ENCODE measurements at places on chromosomes 2 and 18.
A peak's percentile ranks its signal among the peaks of the same experiment; 100 is the strongest.

GRCh38 chr2:198383392-198383791, 579.0 kb downstream of the PLCL1 start:
- DNase-seq: no peak

DNA sequence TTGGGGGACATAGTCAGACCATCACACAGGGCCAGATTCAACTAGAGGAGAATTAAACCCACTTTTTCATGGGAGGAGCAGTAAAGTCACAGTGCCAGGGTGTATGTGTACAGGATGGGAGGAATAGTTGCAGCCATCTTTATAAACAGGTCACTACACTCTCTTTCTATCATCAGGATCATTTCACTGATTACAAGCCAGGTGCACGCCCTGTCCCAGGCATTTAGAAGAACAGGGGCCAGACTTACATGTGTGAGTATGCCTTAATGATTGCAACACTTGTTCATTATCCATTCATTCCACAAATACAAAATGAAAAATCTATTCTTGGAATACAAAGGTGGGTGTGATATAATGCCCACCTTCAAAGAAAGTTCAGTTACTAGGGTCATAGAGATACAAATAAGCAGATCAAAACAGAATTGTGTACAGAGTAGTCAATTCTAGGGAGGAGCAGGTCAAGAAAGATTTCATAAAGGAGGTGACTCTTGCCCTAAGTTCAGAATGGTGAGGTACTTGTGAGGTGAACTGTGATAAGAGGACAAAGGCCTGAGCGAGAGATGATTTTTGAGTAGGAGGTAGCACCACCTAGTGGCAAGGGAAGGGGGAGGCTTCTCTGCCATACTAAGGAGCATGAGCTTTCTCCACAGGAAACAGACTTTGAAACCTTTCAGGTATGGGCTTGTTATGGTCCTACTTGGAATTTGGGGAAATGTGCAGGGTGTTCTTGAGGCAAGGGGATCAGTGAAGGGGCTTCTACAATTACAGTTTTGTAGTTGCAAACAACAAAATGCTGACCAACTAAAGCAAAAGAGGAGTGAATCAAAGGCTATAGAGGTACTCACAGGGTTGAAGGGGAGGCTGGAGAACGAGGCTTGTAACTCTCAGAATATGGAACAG, 156.3 kb downstream of the SUCLG1 start:
- DNase-seq: peak; percentile 50

DNA sequence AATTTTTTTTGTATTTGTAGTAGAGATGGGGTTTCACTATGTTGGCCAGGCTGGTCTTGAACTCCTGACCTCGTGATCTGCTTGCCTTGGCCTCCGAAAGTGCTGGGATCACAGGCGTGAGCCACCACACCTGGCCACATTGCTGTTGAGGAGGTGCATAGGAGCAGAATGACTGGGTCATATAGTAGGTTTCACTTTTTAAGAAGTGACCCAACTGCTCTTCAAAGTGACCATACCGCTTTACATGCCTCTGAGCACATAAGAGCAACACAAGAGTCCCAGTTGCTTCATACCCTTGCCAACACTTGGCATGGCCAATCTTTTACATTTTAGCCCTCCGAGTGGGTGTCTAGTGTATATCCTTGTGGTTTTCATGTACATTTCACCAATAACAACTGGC, 28.9 kb downstream of the RRM2 start:
- no peak for DNase-seq

DNA sequence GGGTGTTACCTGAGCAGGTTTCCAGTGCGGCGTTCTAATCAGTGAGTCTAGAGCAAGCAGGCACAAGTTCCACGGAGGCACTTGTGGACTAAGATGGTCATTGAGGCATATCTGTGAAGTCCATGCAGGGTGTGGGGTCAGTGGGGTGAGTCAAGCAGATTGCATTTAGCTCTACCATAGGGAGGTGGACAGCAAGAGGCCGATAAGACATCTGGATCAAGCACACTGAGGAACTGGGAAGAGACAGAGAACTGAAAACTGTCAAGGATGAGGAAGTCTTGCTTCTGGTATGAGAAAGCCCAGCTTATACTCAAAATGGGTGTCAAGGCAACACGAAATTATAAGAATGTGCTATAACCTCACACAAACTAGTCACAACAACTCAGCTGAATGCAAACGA, 61.2 kb upstream of the SLC39A10 start:
- DNase-seq: no peak

DNA sequence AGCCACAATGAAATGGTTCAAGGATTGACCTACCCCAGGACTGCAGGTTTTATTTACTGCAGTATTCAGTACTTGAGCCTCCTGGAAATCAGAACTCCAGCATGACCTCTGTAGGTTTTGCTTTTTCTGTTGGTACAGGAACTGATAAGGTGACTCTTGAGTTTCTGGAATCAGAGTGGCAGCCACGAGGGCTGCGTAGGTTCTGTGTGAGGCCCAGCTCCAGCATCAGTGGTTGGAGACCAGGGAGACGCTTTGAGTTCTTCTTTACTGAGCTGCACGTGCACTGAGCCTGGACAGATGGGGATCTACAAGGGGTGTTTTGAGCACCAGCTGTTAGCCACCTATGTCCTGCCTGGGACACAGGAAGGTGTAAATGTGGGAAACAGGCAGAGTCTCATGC, 222.7 kb upstream of the EPAS1 start:
- DNase-seq: no peak

DNA sequence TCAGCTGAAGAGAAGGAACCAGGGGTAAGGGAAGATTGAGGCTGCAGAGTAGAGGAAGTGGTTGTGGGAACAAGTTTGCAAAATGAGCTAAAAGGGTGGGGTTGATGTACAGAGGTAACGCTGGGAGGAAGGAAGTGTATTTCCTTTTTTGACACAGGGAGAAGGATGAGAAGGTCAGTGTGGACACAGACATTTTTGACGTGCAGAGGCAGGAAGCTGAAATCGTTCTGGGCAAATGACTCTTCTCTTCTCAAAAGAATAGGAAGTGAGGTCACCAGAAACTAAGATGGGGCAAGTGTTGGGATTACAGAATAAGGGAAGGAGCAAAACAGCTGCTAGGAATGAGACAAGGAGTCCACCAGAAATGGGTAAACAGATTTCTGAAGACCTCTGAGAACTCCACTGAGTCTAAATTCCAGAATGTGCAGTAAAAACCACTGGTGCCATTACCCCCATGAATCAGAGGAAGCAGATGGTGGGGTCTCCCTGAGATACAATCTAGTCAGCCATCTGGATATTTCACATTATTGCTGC, 20.0 kb upstream of the RNF149 start:
- no peak for DNase-seq

DNA sequence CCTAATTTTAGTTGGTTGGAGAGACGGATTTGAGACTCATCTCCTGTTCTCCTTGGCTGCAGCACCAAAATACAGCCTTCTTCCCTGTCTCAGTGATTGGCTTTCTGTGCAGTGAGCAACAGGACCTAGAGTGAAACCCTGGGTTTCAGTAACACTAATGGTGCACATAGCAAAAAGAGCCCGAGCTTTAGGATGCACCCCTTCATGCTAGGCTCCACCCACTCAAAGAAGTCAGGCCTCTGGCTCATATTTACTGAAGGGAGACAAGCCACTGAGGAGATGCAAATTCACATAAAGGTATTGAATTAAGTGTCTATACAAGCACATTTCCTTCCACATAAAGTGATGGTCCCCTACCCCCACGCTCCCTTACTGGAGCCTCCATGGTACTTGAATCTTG, 131.9 kb upstream of the CHAC2 start:
- DNase-seq: no peak

DNA sequence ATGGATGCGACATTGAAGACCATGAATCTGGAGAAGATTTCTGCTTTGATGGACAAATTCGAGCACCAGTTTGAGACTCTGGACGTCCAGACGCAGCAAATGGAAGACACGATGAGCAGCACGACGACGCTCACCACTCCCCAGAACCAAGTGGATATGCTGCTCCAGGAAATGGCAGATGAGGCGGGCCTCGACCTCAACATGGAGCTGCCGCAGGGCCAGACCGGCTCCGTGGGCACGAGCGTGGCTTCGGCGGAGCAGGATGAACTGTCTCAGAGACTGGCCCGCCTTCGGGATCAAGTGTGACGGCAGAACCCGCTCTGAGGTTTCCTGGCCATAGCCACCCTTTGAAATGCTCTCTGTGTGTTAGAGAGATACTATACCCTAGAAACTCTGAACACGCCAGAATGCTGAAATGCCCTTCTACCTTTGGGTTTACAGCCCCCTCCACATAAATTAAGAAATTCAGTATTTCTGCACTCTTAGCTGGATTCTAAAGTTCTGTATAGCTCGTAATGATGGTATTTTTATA, 659 bp downstream of the CHMP1B start:
- no peak for DNase-seq

- no peak for DNase-seq
These were observed 1585.0 kb upstream of the ACVR2A start for GRCh38 chr2:146259816-146260215.

DNA sequence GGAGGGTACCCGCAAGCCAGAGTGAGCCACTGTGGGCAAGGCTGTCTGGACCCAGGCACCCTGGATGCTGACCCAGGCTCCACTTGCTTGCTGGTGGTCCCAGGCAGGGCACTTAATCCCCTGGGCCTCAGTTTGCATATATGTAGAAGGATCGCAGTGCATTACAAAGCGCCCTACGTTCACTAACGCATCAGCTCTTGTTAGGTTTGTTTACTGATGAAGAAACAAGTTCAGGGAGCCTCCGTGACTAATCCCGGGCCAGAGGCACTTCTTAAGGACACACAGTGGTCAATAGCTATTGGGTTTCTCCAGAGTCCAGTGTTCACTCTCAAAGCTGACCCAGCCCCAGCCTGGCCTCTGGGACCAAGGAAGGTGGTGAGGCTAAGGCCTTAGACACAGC, 70.2 kb downstream of the LBH start:
- DNase-seq: no peak

DNA sequence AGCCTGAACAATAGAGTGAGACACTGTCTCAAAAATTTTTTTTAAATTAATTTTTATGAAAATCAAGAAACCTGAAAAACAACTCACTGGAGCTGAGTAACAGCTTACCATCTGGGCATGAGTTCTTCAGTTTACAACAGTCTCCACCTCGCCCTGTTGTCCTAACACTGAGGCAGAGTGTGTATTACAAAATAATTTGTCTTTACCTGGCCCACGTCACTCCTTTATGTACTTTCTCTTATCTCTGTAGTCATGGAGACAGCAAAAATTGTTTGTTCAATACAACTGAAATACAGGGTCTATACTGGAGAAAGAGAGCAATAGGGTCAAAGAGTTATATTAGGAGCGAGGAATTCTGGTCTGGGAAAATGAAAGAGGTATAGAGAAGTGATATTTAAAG, 48.1 kb downstream of the CYTIP start:
- DNase-seq: no peak

GRCh38 chr18:22913861-22914260, 19.3 kb upstream of the RBBP8 start:
- DNase-seq: no peak

- DNase-seq: no peak
These were observed 61.1 kb downstream of the KCNF1 start for GRCh38 chr2:10972683-10973433.

DNA sequence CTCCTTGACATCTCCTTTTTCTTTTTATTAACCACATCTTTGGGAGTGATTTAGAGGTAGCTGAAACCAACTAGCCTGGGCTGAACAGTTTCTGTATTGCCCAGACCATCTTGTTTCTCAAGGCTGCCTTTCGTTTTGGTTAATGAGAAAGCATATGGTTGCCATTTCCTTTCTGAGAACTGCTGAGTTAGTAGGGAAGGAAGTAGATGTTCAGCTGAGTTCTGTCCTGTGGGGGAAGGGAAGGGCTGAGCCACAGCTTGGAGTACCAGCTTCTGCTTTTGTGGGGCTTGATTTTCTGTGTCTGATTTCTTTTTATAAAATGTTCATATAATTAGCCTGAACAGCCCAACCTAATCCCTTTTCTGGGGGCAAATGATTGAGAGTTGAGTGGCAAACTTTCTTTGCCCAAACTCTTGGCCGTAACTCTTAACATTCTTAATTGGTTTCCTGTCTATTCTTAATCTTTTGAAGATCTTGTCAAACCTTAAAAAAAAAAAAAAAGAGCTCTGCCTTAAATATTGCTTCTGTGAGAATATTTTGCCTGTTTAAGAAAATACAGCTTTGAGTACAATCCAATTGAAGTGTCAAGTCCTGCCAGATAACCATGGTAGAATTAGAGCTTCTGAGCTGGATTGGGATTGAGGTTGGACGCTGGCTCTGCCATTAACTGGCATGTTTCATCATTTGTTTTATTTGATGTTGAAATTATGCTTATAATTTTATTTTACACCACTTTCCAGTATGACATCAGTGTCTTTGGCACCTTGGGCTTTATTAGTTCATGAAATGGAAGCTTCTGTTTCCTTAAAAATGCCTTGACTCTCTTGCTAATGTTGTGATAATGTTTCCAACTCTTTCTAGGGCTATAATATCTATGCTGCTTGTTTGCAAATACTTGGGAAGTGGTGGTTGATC, 1.9 kb upstream of the NABP1 start:
- no peak for DNase-seq

DNA sequence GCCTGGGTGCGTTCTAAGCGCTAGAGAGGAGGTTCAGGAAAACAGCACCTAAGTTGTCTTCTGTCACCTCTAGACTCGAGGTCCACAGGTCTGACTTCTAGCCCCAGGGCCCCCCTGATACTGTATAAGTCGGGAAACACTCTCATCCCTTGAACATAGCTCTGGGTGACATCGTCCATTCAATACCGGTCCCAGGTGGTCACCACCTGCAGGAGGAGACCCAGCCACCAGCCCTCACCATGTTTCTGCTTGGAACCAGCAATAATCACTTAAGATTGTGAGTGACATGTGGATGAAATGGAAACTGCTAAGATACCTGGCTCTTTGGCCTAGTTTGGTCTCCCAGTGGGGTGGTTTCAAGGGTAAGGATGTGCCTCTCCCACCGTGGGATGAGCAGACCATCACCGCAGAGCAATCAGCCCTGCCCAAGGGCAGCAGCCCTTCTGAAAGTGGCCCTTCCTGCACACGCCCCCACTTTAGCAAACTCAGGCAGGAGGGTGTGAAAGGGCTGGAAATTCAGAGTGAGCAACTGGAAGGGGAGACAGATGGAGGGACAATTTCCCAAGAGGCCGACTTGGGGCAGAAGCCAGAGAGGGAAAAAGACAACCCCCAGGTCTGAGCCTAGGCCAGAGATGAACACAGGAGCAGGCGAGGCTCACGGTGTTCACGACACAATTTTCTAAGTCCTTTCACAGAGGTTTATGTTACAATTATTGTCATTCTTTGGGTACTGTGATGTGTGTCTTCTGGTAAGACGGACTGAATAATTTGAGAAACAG, 95.2 kb downstream of the ZNF516 start:
- DNase-seq: no peak

- DNase-seq: no peak
These were observed 212.7 kb downstream of the ALPK2 start for GRCh38 chr18:58416014-58416703.

DNA sequence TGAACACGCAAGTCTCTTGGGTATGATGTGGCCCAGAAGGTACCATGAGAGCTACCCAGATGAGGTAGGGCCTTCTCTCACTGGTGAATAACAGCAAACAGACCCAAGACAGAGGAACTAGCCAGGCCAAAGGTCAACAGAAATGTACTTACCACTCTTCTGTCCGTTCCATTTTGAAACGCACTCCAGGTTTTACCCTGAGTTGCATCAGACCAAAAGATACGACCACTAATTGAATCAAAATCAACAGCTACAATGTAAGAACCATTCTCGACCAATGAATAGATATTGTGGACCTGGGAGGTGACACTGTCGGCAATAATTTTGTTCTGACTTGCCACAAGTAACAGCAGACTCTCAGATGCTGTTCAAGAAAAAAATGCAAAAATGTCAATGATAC, 124.4 kb downstream of the LRP2 start:
- no peak for DNase-seq

- no peak for DNase-seq
These were observed 468 bp downstream of the PIKFYVE start for GRCh38 chr2:208266553-208266893.
